ENCODE measurements at places on chromosomes 3 and 15.

GRCh38 chr3:81462921-81463320 lies 298.5 kb downstream of the GBE1 start:
- H3K4me3 ChIP-seq = no peak overlapping the region
- H3K36me3 ChIP-seq = no peaks in the 10 kb centered on the region
- no peaks in the 10 kb centered on the region for H3K27me3 ChIP-seq
- no peaks in the 10 kb centered on the region for H3K4me1 ChIP-seq
- H3K27ac ChIP-seq = no peak overlapping the region

- H3K36me3 ChIP-seq = no peaks in the 10 kb centered on the region
- H3K4me1 ChIP-seq = no peaks in the 10 kb centered on the region
- H3K4me3 ChIP-seq = no peak overlapping the region
- H3K27ac ChIP-seq = no peak overlapping the region
- no peaks in the 10 kb centered on the region for H3K27me3 ChIP-seq
Measured at GRCh38 chr15:39539466-39539865, 41.4 kb upstream of the THBS1 start.

DNA sequence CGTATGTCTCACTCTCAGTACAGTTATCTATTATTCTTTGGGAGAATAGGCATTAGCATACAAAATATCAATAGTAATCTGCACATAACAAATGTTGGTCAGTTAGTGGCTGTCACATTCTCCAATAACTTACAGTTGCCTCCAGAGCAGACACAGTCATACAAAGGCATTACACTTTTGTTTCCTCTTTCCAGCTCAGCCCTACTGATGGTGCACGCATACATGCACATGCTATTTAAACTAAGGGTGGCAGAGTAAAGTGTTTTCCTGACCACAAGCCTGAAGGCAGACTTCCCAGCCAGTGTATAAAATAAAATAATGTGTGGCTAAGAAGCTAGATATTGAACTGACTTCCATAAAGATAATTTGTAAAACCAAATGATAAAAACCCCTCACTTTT lies 47.6 kb downstream of the PHLDB2 start:
- DNase-seq = no peak
- no peaks in the 10 kb centered on the region for H3K36me3 ChIP-seq
- H3K27ac ChIP-seq = no peak overlapping the region
- H3K27me3 ChIP-seq = no peaks in the 10 kb centered on the region
- no peak overlapping the region for H3K4me3 ChIP-seq

DNA sequence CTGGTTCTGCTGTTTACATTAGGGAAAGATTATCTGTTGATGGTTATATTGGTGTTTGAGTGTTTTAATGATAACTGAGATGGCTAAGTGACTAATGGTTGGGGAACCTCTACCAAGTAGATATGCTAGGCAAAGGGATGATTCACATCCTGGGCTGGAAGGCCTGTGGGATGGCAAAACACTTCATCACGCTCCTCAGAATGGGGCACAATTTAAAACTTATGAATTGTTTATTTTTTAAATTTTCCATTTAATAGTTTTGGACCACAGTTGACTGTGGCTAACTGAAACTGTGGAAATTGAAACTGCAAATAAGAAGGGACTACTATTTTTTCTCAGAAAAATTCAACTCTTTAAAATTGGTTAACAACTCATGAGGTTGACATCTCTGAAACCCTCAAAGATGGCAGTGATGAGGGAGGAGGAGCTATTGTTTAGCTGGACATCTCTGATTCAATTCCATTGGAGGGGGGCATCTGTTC lies 100.5 kb upstream of the ZBED2 start:
- no peak overlapping the region for H3K27ac ChIP-seq
- DNase-seq = no peak
- no peaks in the 10 kb centered on the region for H3K27me3 ChIP-seq
- H3K4me1 ChIP-seq = no peaks in the 10 kb centered on the region
- H3K4me3 ChIP-seq = no peak overlapping the region

DNA sequence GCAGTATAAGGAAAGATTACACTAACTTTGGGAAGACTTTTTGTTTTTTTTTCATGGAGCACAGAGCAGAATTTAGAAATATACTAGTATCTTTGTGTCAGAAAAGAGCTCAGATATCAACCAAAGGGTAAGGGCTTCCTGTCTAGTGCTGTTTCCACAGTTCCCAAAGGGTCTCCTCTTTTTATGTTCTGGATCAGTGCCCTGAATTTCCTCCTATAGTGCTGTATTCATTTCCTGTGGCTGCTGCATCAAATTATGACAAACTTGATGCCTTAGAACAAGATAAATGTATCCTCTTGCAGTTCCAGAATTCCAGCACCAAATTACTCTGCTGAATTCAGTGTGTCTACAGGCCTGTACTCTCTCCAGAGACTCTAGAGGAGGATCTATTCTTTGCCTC lies 219.8 kb upstream of the THRB start:
- H3K36me3 ChIP-seq = no peaks in the 10 kb centered on the region
- H3K4me3 ChIP-seq = peak overlapping the region; percentile 2
- no peaks in the 10 kb centered on the region for H3K27me3 ChIP-seq
- H3K4me1 ChIP-seq = peaks cover 5% of the 10 kb centered on the region
- no peak for DNase-seq

DNA sequence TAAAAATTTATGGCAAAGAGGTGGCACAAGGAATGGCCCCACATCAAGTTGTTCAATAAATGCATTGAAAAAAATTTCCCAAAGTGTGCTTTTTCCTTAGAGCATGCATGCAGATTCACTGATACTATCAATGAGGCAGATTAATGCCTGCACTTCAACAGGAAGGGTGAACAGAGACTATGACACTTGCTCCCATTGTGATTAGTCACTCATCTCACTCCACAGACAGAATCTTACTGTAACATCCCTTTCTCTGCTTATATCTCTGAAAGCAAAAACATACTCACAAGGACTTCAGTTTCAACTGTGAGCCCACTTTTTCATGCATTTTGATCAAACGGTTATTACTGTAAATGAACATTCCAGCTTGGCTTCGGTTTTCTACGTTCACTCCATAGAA lies 60.9 kb downstream of the MORC1 start:
- no peaks in the 10 kb centered on the region for H3K36me3 ChIP-seq
- H3K4me3 ChIP-seq = no peak overlapping the region
- H3K4me1 ChIP-seq = no peaks in the 10 kb centered on the region
- DNase-seq = no peak
- no peaks in the 10 kb centered on the region for H3K27me3 ChIP-seq
- no peak overlapping the region for H3K27ac ChIP-seq

DNA sequence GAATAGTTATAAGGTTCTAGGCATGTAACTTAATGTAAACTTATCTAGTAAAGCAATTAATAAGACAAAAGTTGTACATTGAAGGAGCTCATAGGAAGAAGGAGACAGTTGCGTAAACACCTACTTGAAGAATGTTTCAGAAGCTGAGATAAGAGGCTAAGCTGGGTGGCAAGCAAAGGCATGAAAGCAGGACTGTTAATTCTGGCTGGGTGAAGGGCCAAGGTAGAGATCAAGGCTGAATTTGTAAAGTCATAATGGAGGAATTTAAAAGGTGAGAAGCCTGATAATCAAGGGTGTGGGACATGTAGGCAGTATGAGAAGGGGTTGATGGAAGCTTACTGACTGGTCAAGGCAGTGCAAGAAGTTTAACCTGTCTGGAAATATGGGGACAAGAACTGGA lies 80.4 kb upstream of the TGFBR2 start:
- H3K4me3 ChIP-seq = no peak overlapping the region
- no peaks in the 10 kb centered on the region for H3K4me1 ChIP-seq
- H3K36me3 ChIP-seq = no peaks in the 10 kb centered on the region
- no peak overlapping the region for H3K27ac ChIP-seq

DNA sequence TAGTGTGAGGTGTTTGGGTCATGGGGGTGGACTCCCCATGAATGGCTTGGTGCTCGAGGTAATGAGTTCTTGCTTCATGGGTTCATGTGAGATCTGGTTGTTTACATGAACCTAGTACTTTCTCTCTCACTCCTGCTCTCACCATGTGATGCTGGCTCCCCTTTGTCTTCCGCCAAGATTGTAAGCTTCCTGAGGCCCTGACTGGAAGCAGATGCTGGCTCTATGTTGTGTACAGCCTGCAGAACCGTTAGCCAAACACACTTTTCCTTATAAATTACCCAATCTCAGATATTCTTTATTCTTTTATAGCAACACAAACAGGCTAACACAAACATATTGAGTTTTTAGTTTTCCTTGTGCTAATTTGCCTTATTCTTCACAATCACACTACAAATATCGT lies 3.2 kb upstream of the CSPG5 start:
- H3K27ac ChIP-seq = no peak overlapping the region
- no peak overlapping the region for H3K4me3 ChIP-seq
- no peaks in the 10 kb centered on the region for H3K27me3 ChIP-seq
- no peak for DNase-seq

GRCh38 chr3:9669720-9670432 lies 20.6 kb downstream of the MTMR14 start:
- peaks cover 10% of the 10 kb centered on the region for H3K4me1 ChIP-seq
- H3K4me3 ChIP-seq = no peak overlapping the region
- no peak overlapping the region for H3K27ac ChIP-seq
- peaks cover 92% of the 10 kb centered on the region for H3K36me3 ChIP-seq

DNA sequence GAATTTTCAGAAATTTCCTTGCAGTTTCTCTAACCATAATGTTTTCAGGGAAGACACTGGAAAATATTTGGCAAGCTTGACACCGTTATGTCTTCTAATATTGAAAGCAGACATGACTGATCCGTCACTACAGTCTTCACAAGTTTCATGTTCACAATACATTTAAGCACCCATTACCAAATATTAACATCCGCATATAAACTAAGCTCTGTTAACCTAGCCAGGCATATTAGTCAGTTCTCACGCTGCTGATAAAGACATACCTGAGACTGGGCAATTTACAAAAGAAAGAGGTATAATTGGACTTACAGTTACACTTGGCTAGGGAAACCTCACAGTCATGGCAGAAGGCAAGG lies 162.7 kb upstream of the LYSMD4 start:
- no peaks in the 10 kb centered on the region for H3K36me3 ChIP-seq
- H3K4me3 ChIP-seq = no peak overlapping the region
- H3K4me1 ChIP-seq = no peaks in the 10 kb centered on the region
- DNase-seq = no peak
- H3K27me3 ChIP-seq = no peaks in the 10 kb centered on the region

DNA sequence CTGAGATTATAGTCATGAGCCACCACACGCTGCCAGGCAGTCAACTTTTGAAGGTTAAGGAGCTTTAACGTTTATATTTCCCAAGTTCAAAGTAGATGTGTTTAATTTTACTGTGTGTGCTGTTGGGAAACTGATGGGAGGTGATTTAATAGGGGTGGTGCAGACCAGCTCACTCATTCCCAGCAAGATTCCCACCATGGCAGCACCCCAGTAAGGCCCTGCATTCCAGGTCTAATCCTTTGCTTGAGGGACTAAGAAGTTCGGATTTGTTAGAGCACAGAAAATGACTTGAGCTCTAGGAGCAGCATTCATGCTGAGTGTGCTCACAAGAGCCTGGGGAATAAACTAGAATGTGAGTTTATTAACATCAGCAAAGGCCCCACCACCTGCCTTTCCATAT lies 25.2 kb downstream of the TSEN2 start:
- H3K36me3 ChIP-seq = peaks cover 3% of the 10 kb centered on the region
- peaks cover 6% of the 10 kb centered on the region for H3K4me1 ChIP-seq
- peak overlapping the region; percentile 78 for H3K27ac ChIP-seq

DNA sequence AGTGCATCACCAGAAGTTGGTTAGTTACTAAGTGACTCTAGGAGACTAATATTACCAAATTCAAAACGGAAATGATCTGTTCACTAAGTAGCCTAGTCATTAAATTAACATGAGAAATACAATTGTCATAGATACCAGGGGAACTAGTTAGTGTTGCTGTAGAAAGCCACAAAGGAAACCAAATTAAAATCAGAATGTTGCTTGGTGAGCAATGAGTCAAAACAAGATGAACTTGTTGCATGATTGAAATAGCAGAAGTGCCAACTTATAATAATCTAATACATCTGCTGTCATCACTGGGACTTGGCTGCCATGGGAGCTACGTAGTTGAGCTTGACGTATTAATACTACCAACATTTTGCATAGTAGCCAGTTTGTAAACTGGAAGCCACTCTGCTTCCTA lies 458.1 kb downstream of the DIPK2A start:
- no peaks in the 10 kb centered on the region for H3K36me3 ChIP-seq
- H3K4me3 ChIP-seq = no peak overlapping the region
- no peak overlapping the region for H3K27ac ChIP-seq

DNA sequence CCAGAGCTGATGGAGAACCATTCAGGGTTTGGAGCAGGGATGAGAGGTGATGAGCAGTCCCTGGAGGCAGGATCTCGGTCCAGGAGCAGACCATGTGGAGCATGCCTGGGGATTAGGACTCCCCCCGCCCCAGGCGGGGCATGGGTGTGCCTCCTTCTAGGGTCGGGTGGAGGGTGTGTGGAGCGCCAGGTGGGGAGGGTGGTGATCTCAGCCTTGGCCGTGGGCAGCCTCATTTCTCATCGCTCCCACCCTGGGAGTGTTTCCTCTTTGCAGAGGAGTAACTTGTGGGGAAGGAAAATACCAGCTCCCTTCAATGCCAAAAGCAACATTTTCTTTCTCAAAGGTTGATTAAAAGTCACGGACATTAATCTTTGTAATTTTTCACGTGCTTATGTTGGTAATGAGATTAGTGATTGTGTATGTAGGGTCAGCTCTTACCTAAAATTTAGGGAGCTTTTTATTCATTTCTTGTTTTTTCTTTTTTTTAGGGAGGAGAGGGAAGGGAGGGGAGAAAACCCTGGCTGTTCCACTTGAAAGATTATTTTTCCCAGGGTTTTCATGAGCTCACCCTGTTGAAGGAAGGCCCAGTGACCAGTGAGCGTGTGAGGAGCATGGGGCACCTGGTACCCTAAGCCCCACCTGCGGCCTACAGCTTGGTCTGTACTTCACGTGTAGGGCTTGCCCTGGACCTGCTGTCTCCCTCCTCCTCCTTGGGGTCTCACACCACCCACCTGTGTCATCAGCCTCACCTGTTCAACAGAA lies 11.0 kb downstream of the FBLN2 start:
- no peaks in the 10 kb centered on the region for H3K36me3 ChIP-seq
- no peaks in the 10 kb centered on the region for H3K27me3 ChIP-seq
- H3K27ac ChIP-seq = peak overlapping the region; percentile 53
- H3K4me3 ChIP-seq = no peak overlapping the region

DNA sequence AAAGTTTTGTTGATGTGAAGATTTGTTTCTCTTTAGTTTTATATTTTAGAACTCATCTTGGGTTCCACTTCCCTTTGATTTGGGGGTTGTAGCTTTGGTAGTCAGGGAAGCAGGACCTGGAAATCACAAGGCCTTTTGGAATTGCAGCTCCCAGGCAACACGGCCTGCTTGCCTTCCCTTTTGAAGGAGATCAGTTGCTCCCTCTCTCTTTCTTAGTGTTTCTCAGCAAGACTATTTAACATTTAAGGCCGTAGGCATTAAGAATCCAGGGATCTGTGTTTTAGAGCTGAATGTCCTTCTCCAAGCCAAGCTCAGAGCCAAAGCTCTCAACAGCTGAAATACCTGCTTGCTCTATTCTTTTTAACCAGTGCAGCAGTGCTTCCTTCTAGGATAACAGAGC lies 310.3 kb downstream of the PTPRG start:
- no peak overlapping the region for H3K4me3 ChIP-seq
- H3K36me3 ChIP-seq = no peaks in the 10 kb centered on the region
- H3K27me3 ChIP-seq = no peaks in the 10 kb centered on the region
- H3K27ac ChIP-seq = no peak overlapping the region
- DNase-seq = no peak
- no peaks in the 10 kb centered on the region for H3K4me1 ChIP-seq

GRCh38 chr3:47741925-47742324 lies 39.8 kb downstream of the SMARCC1 start:
- H3K27me3 ChIP-seq = no peaks in the 10 kb centered on the region
- no peaks in the 10 kb centered on the region for H3K4me1 ChIP-seq
- H3K27ac ChIP-seq = no peak overlapping the region
- peaks cover 12% of the 10 kb centered on the region for H3K36me3 ChIP-seq
